ENCODE measurements at places on chromosomes 6 and 20.
A peak's percentile ranks its signal among the peaks of the same experiment; 100 is the strongest.

DNA sequence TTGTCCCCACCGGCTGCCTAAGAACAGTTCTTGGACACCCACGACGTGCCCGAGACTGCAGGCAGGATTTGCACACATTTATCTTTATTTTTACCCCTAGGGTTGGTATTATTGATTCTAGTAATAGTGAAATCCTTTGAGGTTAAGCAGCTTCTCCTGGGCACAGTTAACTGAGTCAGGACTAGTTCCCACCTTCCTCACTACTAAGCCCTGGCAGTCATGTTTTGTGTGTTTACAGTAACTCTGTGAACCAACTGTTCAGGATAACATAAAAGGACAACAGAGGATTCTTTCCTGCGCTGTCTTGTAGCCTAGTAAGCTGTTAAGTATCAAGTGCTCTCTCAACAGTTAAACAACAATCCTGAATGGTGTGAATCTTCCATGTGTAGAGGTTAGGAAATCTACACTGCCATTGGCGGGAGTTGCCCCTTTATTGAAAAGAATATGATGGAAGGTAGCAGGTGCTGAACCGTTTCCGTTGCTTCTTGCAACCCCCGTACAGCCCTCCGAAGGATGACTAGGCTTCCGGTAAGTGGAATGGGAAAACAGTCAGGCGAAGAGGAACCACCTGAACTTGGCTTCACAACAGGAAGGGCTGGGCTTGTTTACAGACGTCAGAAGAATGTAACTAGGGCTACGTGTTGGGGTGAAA is 979 bp upstream of the SOD2 start:
- peak; percentile 19 for DNase-seq

GRCh38 chr6:157885211-157885788 is 62.3 kb downstream of the SNX9 start:
- DNase-seq, result peak; percentile 49

DNA sequence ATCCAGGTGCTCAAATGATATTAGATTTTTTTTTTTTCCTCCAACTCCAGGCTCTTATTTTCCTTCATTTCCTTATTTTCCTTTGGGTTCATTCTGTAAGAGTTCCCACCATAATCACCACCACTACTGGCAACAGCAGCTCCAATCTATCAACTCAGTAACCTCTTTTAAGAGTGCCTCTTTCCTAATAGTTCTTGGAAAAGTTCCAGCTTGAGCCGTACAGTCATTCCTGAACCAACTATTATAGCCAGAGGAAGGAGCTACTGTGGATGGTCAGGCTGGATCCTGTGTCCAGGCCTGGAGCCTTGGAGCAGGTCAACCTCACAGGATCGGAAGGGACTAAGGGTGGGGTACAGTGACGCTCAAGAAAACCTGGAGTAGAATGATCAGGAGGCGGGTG is 4.2 kb upstream of the ANGPT4 start:
- DNase-seq, result no peak

GRCh38 chr6:149249370-149250357 is 67.8 kb upstream of the TAB2 start:
- DNase-seq, result no peak

DNA sequence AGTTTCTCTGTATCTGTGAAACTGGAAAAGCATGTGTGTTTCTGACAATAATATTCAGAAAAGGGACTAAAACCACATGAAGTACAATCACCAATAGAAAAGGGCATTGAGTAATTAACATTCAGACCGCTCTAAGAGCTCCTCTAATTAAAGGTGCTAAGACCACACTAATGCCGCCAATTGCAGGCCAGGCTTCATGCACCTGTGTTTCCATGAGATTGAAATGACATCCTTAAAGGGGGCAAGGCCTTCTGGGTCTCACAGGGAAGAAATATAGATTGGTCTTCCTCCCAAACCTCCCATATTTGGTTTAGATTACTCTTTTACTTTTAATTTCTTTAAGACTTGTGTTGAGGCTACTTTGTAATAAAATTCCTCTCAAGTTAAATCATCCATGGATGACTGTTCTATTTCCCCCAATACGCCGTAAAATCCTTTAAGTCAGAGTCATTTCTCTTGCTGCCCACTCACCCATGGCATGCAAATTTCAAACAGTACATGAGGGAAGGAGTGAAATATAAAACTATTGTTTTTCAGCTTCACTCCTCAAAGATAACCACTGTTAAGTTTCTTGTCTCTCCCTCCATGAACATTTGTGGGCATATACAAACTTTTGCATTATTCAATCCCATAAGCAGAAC is 110.6 kb downstream of the UBE3D start:
- no peak for DNase-seq

DNA sequence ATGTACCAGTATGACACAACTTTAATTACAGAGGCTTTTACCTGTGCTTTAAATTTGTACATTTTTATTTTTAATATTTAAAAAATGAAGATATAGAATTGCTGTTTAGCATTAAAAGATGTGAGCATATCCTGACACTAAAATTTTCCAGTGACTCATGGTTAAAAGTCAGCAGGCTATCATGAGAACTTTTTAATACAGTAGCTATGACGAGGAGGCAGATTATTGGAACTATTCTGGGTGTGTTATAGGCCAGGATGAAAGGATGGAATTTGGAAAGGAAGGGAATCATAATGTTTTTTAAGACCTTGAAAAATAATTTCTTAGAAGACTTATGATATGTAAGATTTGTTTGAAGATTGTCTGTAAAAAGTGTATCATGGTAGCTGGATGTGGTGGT is 91.0 kb downstream of the GFRA4 start:
- no peak for DNase-seq

DNA sequence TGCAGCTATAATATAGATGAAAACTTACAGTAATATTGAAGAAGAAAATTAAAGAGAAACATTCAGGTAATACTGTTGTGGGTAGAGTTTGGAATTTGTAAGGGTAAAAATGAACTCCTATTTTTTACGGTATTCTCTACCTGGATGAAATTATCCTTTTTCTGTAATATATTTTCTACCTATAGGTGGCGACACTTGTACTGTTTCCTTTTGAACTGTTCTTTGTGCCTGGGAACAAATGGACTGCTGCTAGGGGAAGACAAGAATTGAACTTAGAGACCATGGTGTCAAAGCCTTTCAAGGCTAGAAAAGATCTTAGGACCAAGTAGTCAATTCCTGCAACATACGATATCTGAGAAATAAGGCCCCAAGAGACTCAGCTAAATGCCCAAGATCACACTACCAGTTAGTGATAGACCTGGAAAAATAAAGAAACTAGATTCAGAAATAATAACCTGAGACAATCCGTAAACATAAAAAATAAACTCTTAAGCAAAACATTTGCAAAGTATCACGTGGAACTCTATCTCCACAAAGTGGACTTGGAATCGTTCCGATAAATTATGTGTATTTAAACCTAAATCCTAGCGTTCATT is 383.8 kb downstream of the TFAP2A start:
- no peak for DNase-seq

- DNase-seq, result no peak
Measured at GRCh38 chr6:106450653-106451052, 90.1 kb downstream of the CRYBG1 start.

DNA sequence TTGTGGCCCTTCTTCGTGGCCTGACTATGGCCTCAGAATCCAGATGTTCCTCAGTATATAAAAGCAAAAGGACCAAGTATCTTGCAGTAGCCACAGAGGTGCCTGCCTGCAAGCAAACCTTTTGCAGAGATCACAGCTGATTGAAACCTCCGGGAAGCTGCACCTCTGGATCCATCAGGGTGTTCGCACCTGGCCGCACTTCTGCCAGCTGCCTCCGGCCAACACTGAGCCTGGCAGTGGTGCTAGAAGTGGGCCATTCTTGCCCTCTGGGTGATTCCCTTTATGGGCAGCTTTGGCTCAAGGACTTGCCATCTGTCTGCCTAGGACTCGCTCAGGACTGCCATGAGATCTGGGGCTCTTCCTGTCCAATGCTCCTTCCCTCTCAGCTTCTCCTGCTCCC is 214.6 kb upstream of the ECI2 start:
- no peak for DNase-seq

DNA sequence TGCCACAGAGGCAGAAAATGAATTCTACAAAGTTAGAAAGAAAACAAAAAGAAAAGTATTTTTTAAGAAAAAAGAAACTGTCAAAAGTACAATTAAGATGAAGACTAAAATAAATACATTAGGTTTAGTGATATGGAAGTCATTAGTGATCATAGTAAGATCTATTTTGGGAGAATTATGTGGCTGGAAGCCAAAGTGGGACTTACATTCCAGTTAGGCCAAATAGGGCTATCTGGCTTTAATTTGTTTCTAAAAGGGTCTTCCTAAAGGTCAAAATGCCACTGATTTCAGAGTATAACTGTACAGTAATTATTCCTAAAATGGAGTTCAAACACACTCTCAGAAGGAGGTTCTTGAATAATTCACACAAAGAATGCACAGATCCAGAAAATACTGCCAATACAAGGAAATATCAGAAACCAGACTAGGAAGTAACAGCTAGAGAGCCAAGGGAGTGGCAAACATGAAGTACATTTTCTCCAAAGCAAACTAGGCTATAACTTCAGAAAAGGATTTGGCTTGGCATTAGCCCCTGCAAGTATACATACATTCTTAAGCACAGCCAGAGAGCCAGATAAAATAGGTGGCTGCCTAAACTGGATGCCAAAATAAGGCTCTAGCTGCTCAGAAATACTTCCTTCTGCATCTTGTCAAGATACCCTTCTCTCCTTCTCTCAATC is 45.3 kb downstream of the PDSS2 start:
- no peak for DNase-seq

DNA sequence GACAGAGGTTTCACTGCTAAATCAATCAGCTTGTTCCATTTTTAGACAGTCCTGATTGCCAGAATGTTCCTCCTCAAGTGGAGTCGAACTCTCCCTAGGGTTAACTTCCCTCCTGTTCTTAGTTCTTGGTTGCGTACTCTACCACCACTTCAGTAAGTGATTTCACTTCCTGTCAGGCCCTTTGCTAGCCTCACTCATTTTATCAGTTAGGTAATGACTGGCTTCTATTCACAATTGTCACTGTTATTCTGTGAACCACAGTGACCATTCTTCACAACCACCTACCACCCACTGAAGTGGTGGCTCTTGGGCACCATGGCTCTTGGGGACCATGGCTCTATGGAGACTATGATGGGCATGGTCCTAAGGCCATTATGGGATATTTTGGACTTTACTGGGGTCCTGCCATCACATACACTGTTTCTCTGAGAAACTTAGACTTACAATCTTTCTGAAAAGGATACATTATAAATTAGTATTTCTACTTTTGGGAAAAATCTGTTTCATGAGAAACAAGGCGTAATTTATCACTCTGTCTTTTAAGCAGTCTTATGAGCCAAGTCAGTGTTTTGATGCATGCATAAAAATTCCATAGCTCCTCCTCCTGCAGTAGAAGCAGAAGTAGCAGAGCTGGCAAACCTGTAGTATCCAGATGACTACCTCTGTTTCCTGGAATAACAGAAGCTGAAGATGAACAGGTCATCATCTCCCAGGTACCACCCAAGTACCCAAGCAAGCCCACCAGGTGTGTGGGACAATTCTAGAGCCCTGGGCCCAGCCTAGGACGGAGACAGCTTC is 66.3 kb downstream of the ATXN1 start:
- no peak for DNase-seq

- peak; percentile 58 for DNase-seq
Measured at GRCh38 chr20:56400001-56400640, 7.7 kb downstream of the CSTF1 start.

DNA sequence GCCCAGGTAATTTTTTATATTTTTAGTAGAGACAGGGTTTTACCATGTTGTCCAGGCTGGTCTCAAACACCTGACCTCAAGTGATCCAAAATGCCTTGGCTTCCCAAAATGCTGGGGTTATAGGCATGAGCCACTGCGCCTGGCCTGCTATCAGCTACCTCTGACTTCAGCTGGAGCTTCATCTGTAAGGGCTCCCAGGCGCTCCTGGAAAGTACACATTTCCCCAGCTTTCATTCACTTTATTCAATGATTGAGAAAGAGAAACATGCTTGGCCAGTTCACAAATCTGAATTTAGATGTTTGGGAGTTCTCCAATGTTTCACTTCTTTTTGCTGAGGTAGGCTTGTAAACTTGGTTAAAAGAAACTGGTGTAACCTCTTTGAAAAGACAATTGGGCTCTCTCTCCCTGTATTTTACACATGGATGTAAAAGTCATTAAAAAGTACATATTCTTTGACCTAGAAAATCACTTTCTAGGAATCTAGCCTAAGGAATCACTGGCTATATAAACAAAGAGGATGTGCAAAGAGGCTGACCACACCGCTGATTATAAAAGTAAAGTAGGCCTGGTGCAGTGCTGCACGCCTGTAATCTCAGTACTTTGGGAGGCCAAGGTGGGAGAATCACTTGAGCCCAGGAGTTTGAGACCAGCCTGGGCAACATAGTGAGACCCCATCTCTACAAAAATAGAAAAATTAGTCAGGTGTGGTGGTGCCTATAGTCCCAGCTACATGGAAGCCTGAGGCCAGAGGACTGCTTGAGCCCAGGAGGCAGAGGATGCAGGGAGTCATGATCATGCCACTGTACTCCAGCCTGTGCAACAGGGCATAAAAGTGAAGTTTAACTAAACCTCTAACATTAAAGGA is 128.9 kb downstream of the BACH2 start:
- no peak for DNase-seq

- no peak for DNase-seq
Measured at GRCh38 chr20:15759594-15759993, 813.7 kb downstream of the KIF16B start.

DNA sequence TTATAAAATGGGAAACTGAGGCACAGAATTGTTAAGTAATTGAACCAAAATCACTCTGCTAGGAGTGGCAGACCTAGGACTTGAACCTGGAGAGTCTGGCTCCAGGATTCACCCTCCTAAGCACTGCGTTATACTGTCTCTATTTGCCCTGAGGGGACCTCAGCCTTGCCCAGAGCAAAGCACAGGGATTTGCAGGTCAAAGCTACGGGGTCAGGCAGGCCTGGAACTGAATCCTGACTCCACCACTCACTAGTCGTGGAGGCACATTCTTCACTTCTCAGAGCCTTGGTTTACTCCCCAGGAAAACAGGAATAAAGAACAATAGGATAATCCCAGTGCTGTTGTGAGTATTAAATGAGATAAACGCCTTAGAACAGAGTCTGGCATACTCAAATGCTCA is 19.4 kb downstream of the KCNK15 start:
- DNase-seq, result no peak

DNA sequence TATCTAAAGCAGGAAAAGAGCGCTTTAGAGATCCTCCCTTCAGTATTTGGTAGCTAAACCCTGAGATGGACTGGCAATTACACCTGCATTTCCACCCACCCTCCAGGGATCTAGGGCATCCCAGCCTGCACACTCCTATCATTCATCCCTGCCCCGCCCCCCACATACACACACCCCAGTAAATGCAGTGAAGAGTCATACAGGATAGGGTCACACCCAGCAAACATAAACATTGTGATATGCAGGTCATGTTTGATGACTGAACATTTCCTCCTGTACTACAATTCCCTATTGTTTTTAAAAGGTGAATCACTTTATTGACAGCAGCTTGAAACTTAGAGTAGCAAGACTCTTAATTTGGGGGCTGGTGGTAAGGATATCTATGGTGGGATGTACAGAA is 112.9 kb downstream of the FOXO3 start:
- no peak for DNase-seq

DNA sequence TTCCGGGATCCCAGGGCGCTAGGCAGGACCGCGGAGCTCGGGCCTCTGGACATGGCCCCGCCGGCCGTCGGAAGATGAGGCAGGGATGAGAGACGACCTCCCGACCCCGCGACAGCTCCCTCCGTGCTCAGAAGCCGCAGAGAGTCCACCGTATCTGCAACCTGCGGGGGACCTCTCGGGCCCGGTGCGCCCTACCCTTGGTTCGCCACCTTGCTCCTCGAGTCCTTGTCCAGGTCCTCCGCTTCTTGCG is 301 bp downstream of the PPP1R3D start:
- no peak for DNase-seq

GRCh38 chr20:53712212-53712977 is 118.8 kb upstream of the ZNF217 start:
- DNase-seq, result no peak

GRCh38 chr6:101146389-101146788 is 247.1 kb upstream of the GRIK2 start:
- DNase-seq, result no peak
